ENCODE measurements at places on chromosomes 5 and 9.

DNA sequence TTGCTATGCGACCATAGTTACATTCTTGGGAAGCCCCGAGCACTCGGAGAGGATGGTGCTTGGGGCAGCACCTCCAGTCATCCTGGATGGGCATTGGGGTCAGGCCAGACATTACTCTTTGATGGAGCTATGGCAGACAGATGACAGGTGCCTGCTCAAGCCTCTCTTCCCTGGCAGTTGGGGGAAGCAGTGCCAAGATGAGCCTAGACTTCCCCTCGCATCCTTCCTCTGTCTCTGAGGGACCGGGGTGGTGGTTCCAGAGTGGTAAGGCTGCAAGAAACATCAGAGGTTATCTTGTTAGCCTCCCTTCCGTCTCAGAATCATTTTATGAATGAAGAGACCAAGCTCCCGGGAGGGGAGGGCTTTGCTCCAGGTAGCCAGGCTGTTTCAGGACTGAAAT lies 2.8 kb upstream of the HMCN2 start:
- no peak for DNase-seq

GRCh38 chr9:13744261-13744901 lies 464.9 kb upstream of the MPDZ start:
- DNase-seq: no peak

- no peak for DNase-seq
Measured at GRCh38 chr5:69276422-69277174, 41.9 kb downstream of the CDK7 start.

GRCh38 chr9:114166614-114167572 lies 11.6 kb downstream of the COL27A1 start:
- DNase-seq: no peak

GRCh38 chr9:94866770-94867169 lies 140.3 kb downstream of the AOPEP start:
- no peak for DNase-seq

- DNase-seq: peak; percentile 41
Measured at GRCh38 chr5:172283862-172284610, 472 bp upstream of the UBTD2 start.

- DNase-seq: no peak
Measured at GRCh38 chr9:95511952-95512708, 4.6 kb downstream of the PTCH1 start.
